ENCODE measurements at places on chromosomes 5 and 9.

DNA sequence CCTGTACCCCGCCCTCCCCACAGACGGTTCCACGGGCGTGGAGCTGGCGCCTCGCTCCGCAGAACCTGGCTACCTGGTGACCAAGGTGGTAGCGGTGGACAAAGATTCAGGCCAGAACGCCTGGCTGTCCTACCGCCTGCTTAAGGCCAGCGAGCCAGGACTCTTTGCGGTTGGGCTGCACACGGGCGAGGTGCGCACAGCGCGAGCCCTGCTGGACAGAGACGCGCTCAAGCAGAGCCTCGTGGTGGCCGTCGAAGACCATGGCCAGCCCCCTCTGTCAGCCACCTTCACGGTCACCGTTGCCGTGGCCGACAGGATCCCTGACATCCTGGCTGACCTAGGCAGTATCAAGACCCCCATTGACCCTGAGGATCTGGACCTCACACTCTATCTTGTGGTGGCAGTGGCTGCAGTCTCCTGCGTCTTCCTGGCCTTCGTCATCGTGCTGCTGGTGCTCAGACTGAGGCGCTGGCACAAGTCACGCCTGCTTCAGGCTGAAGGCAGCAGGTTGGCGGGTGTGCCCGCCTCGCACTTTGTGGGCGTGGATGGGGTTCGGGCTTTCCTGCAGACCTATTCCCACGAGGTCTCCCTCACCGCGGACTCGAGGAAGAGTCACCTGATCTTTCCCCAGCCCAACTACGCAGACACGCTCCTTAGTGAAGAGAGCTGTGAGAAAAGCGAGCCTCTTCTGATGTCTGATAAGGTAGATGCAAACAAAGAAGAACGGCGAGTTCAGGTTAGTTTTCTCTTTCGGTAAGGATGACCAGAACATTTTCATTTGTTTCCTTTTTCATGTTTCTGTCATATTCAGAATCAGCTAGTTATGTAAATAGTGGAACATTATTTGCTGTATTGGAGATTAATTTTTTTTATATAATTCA is 2.3 kb downstream of the PCDHGA5 start:
- DNase-seq = no peak

- no peak for DNase-seq
These were observed 189.1 kb upstream of the ANKRD55 start for GRCh38 chr5:56422076-56422762.

DNA sequence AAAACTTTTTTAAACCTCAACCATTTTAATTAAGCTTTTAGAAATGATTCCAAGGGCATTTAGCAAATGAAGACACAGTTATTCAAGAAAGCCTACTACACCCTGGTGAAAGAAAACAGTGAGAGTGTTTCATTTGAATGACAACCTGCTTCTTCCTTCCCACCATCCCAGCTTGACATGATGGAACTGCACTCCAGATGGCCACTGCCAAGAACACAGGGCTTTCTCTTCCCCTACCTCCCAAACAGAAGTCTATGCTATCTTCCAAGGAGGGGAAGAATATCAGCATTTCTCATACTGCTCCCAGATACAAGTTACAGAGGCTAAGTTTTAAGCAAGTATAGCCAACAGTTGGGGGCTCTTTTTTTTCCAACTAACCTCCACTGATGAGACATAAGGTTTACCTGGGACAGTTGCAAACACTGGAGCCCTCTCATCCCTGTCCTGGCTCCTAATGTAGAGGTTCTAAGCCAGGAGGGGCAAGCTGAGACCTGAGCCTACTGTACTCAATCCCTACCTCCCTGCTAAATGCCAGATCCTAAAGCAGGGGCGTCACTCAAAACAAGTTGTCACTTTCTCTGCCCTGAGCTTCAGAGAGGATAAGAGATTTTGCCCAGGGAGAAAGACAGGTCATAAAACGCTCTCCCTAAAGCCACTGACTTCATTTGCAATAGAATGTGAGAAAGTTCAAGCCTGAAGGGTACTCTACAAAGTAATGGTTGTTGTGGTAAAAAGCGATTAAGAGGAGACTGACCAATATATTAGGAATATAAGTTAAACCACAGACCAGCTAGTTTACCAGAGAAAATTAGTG is 88.5 kb upstream of the SLC27A6 start:
- DNase-seq = no peak

DNA sequence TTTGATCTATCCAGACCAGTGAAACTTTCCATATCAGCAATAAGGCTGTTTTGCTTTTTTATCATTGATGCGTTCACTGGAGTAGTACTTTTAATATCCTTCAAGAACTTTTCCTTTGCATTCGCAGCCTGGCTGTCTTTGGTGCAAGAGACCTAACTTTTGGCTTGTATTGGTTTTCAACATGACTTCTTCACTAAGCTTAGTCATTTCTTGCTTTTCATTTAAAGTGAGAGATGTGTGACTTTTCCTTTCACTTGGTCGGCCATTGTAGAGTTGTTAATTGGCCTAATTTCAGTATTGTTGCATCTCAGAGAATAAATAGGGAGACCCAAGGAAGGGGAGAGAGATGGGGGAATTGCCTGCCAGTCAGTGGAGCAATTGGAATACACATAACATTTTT is 26.4 kb upstream of the CMYA5 start:
- DNase-seq = no peak

- no peak for DNase-seq
These were observed 395.2 kb downstream of the KIAA0825 start for GRCh38 chr5:94223235-94223634.

- DNase-seq = no peak
These were observed 65.0 kb downstream of the RMI1 start for GRCh38 chr9:84045481-84046097.

DNA sequence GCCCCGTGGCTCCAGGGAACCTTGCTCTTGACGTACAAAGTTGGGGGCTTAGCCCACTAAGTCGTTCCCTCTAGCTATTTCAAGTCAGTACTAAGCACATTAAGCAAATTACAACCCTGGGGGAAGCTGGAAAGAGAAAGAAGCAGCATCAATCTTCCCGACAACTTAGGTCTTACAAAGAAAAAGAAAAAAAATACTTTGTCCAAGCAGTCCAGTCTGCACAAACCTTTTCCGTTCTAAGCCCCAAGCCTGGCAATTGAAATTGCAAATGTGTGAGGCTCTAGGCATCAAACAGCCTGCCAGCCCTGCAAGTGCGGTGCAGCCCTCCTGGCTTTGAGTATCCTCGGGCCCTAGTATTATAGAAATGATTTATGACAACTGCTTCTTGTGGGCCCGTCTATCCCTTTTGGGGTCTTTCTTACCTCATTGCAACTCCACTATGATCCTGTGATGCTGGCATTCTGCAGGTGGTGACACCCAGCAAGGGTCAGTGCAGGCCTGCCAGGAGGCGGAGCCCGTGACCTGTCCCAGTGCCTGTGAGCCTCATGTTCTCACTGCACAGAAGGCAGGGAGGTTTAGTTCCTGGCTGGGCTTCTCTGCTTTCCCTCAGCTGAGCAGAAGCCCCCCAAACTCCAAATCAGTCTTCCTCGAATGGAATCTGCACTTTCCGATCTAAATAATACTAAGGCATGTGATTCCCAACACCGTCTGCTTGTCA is 232.3 kb upstream of the IRX2 start:
- DNase-seq = no peak

DNA sequence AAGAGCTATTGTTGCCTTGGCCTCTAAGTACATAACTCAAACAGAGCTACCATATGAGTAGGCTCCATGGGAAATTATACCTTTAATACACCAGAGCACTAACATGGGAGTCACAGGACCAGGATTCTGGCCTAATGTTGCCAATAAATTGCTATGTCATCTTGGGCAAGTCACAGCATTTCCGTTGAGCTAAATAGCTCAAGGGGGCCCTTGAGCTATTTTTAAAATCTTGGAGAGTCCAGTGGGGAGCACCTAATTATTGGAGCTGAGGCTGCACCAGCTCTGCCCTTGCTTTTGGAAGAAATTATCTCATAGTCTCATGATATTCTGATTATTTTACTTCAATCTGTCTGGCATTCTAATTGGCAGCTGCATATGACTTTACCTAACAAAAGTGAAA is 350.8 kb downstream of the ENC1 start:
- DNase-seq = no peak

DNA sequence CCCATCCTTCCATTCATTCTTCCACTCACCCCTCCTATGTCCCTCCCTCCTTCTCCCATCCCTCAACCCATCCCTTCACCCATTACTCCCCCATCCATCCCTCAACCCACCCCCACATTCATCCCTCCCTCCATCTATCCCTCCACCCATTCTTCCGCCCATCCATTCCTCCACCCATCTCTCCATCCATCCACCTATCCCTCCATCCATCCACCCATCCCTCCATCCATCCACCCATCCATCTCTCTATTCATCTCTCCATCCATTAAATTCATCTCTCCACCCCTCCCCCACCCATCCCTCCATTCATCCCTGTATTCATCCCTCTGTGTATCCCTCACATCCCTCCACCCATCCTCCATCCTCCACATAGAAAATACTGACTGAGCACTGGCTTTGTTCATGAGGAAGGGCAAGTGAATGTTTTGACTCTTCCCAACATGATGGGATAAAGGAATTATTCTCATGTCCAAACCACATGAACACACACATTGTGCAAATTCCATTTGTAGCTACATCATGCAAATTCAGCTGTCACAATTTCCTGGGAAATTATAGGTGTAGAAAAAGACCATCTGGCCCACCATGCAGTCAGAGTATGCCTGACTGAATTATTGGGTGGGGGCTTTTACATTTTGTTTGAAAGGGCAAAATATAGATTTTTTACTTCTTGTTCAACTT is 6.9 kb upstream of the VAV2 start:
- no peak for DNase-seq

- no peak for DNase-seq
These were observed 5.0 kb downstream of the NCBP1 start for GRCh38 chr9:97638666-97639065.

DNA sequence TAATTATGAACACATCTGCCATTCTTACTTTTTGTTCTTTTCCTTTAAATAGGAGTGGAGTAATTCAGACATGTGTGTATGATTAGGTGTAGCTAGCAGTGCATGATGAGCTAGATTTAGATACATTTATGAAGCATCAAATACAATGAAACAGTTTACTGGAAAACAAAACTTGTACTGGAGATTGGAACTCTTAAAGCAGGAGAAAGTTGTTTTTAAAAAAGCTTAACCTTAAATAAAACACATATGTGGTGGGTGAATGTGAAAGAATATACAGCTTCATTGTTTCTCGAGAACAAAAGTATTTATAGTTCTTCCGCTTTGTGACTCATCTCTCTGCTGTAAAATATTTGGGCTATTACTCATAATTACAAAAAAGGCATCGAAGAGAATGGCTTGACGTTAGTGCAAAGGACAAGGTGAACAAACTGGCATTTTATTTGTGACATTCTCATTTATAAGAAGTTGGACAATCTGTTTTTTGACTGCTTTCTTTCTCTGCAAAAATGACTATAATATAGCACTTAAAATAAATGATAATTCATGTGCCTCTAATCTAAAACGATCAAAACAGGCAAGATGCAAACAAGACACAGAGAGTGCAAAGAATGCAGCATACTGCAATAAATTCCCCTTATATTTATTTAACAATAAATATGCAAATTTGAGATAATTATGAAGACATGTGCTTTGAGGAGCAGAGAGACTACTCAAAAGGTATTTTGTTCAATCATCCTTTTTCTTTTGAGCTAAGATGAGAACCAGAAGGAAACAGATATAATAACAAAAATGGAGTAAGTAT is 478.8 kb downstream of the CETN3 start:
- DNase-seq = no peak

GRCh38 chr5:95925939-95926338 is 35.7 kb downstream of the ELL2 start:
- DNase-seq = no peak

- DNase-seq = no peak
These were observed 6.0 kb downstream of the PTTG1 start for GRCh38 chr5:160427607-160428006.

DNA sequence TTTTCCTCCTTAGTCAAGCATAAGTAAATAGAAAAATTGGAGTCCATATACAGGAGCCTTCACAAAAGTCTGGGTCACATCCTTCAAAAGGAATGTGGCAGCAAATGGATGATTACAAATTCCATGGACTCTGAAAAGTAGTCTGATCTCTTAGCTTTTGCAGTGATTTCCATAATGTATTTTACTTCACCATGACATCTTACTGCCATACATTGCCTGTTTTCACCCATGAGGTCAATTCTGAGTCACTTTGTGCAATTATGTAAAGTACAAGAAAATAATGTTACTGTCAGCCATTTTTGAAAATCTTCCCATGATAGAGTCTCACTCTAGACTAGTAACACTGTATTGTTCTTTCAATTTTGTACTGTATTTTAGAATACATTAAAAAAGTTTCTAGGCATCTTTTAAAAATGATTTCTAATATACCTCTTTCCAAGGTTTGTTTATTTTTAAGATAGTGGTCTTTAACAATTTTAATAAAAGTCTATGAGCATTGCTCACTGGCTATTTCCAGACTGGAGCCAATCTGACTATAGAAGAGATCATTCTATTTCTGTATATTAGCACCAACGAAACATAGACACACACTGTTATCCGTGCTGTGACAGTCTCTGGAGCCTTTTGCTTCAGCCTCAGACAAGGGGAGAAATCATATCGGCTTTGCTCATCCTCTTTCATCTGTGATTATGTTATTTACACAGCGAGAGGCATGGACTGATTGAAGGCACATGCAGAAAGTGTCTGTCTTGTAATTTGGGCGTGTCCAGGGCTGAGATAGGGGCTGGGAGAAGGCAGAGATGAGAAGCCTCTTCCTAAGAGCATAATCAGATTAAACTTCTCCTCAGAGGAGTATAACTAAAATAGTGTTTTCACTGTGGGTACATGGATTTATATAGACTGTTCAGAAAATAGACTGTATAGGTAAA is 22.9 kb upstream of the ACTBL2 start:
- DNase-seq = no peak

GRCh38 chr9:28984016-28984415 is 1410.7 kb upstream of the C9orf72 start:
- DNase-seq = no peak

DNA sequence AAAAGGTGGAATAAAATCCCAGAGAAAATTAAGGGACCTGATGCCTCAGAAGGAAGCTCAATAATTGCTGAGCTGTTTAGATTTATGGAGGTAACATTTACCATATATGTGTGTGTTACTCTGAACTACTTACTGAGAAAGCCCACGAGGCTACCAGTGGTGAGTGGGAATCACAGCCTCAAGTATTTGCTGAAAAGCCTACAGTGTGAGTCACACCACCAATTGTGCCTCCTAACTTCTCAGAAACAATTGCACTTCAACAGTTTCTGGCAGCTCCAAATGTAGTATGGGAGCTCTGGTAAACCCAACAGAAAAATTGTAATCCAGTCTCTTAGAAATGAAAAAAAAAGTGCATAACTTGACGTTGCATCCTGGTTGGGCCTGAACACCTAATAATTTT is 551.6 kb downstream of the PRDM9 start:
- no peak for DNase-seq

GRCh38 chr9:110876929-110877328 is 161.3 kb downstream of the LPAR1 start:
- no peak for DNase-seq

- no peak for DNase-seq
These were observed 9.3 kb upstream of the PTPN3 start for GRCh38 chr9:109507421-109507838.

DNA sequence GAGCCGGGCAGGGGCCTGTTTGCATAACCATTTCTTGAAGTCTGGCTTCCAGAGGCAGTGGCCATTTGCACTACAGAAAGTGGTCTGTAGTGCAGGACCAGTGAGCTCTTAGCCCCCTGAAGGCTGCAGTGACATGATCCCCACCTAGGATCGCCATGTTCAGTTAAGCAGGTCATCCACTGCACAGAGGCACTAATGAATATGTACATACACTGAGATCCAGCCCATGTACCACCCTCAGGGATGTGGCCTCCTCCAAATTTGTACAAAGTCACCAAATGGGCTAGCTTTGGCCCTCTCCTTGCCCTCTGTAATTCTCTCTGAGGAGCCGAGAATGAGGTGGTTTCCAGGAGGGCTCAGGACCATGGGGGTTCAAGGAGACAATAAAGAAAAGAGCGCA is 8.3 kb upstream of the SUSD3 start:
- no peak for DNase-seq
